ENCODE measurements at places on chromosomes 1 and 21.

- no peak for DNase-seq
Measured at GRCh38 chr1:161930064-161930463, 93.6 kb downstream of the OLFML2B start.

DNA sequence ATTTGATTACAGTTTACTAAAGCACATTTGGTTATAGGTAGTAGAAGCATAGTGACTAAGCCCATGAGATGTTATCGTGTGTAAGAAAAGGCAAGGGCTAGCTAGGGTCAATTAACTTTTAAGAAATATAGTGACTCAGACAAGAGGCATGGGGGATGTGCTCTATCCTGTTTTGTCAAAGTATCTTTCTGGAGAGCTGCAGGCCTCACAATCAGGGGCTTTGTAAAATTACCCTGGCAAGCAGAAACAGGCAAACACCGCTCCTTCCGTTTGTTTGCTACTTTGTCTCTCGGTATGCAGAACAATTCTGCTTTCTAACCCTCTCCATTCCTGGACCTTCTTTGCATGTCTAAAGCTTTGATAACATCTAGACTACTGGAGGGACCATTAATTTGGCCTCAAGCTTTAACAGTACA is 26.1 kb upstream of the ZNF697 start:
- DNase-seq: no peak

- no peak for DNase-seq
Measured at GRCh38 chr1:21295002-21295401, 4.7 kb upstream of the ECE1 start.

GRCh38 chr1:116371752-116372151 is 1.3 kb upstream of the ATP1A1 start:
- no peak for DNase-seq

DNA sequence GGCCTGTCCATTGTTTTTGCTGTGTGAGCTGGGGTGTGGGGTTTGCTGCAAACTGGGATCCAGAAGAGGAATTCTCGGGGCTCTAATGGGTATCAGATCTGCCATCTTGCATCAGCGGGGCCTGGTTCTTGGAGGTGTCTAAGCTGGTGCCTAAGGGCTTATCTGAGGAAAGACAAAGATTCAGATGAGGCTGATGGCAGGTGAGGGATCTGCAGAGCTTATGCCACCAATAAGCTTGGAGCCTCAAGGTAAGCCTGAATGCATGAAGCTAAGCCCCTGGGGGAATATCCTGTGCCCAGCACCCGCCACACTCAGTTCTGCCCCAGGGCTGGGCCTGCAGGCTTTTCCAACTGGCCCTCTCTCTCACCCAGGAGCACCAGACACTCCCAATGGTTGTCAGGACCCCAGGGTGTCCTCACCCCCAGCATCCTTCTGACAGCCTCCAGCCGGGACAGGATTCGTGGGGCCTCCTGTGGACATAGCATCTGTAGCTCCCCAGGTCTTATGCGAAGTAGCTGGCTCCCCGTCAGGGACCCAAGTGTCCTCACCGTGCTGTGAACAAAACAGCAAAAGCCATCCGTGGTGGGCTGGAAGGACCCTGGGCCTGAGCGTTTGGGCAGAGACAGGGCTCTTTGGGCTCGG is 9.5 kb upstream of the GSTM3 start:
- DNase-seq: no peak

DNA sequence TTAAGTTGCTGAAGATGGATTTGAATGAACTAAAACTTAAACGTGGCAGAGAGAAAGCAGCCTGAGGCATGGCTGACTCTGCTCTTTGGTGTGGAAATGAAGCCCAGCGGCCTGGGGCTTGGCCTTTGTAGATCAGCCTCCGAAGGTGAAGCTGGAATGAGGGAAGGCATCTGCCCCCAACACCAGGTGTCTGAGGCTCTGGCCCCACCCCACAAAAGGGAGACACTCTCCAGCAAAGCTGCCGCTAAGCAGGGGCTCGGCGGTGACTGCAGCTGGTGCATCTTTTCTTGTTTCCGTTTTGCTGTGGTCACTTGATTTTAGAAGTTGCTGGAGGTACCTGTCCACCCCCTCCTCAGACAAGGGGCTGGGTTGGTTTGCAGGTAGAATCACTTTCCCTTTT is 38.2 kb upstream of the NID1 start:
- no peak for DNase-seq

DNA sequence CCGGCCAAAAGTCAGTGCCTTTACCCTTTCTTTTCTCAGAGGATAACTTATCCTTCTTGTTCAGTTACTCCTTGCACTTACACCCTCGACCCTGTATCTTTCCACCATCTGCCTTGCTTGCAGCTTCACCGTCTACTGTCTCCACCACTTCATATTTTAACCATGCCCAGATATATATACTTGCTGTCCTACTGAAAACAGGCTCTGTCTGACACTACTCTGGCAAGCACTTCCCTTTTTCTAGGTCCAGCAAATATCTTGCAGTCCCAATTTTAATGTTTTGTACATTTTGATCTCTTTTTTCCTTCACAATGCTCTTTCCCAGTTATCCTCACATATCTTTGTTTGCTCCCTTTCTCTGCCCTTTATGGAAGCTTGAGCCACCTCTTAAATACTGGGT is 308.6 kb downstream of the TPR start:
- no peak for DNase-seq

DNA sequence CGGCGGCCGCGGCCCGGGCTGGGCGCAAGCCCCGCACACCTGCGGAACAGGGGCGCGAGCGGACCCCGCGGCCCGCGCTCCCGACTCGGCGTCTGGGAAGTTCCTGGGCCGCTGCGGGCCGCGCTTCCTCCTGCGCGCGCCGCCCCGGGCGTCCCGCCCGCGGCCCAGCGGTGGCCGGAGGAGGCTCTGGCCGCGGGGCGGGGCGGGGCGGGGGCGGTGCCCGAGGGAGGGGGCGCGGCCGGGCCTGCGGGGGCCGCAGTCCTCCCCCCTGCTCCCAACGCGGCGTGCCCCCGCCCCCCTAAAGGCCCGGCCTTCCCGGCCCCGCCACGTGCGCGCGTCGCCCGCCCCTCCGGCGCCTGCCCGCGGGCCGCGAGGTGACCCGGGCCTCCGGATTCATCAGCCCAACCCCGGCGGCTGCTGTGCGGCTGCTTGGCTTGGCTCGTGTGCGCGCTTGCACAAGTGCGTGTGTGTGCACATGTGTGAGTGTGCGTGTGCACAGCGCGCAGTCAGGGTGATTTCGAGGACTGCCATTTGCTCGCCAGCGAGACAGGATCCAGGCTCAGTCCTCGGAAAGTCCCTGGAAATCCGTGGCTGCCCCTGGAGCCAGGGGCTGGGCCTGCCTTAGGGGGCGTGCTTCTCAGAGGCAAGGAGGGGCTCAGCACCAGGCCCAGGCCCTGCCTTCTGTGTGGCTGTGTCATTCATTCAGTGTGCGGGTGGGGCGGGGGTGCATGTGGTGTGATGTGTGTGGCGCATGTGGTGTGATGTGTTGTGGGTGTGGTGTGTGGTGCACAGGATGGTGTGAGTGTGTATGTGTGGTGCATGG is at the start of gene C2CD2:
Gene C2CD2 (minus strand): TSS at position 188 of the 823 bp plus-strand sequence. CDS start 370 bp downstream, outside the sequence.
- DNase-seq: no peak

DNA sequence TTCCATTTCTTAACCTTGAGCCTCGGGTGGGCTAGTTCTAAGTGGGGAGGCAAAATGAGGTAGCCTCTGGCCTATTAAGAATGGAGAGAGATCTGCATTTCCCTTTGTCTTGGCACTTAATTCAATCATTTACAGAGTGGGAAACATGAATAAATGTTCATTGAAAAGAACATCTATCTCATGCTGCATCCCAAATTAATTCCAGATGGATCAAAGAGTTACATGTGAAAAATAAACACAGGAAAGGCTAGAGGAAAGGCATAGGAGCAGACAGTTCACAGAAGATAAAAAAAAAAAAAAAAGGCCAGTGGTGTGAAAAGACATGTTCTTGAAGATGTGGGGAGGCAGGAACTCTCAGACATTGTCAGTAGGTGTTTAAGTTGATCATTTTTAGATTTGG is 35.7 kb upstream of the EPS8L3 start:
- DNase-seq: no peak

DNA sequence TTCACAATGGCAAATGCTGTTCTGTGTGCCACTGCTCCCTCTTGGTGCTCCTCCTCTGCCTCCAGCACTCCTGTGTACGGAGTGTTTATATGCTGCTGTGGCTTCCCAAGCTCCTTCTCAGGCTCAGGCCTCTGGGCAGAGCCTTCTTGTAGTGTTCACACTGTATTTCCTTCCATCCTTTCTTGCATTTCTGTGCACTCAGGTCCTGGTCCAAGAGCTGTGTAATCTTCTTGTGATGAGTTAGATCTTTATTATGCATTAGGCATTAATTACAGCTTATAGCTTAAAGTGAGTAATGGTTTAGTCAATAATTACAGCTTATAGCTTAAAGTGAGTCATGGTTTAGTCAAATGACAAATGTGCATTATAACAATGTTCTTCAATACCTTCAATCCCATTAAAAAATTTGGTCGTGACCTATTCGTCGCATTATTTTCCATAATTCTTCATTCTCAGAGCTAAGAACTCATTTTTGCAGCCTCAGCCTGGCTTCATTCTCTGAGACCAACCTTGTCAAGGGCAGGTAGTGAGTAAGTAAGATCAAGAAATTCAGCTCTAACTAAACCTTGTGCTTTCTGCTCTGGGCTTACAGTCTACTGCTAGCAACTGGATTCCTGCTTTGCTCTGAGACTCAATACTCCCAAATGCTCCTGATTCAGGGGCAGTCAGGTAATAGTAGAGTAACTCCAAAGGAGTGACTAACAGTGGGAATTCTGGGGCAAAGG is 154.5 kb upstream of the SPAG17 start:
- no peak for DNase-seq

DNA sequence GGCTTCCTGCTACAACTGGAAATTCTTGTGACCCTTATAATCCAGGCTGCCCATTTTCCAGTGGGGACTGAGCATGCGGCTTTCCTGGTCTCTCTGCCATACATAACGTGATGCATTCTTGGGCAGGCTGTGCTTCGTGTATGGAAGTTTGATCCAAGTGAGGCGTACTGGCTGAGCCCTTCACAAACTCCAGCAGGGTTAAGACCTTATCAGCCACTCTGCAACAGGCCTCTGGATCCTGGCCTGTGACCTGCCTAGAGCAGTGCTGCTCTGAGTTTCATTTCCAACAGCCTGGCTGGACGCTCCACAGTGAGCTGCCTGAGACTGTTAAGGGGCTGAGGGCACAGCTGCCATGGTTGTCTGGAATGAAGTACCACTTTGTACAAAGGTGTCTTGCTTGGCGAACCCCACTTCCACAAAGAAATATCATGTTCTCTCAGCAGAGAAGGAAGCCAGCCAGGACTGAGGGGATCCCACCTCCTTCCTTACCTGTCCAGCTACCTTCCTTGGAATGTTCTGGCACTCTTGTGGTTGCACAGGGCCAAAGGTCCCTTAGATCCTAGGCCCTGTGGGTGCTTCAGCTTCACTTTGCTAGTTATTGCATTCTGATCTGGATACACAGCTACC is 28.5 kb upstream of the XPR1 start:
- no peak for DNase-seq

DNA sequence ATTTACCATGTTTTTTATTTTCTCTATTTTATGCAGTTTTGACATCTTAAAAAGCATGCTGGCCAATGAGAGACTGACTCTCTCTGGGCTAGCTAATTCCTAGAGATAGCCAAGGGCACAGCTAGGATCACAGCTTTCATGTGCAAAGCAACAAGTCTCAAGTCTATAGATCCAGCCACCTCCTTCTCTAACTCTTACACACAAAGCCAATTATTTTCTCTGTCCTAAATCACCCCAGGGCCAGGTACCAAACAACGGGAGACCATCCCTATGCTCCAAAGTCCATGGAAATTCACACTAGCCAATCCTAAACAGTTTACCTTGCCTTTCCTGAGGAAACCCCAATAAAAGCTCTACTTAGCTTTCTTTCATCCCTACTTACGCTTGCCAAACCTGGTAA is 38.0 kb downstream of the ARHGAP29 start:
- DNase-seq: no peak

DNA sequence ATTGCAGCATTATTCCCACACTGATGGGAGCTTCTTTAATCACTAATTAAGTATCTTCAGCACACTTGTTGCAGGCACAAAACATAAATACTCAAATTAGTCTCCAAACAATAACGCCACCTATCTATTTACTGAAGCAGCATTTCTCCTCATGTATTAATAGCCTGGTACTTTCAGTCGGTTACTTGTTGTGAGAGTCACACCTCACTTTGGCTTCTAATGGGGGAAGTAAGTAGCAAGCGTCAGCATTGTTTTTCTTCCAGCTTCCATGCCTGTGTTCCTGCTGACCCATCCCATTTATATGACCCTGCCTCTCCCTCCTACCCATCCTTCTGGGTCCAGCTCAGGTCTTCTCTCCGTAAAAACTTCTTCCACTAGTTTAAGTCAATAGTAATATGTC is 31.9 kb upstream of the DENND1B start:
- DNase-seq: no peak

GRCh38 chr1:36008546-36009197 is 75.2 kb upstream of the TEKT2 start:
- no peak for DNase-seq

DNA sequence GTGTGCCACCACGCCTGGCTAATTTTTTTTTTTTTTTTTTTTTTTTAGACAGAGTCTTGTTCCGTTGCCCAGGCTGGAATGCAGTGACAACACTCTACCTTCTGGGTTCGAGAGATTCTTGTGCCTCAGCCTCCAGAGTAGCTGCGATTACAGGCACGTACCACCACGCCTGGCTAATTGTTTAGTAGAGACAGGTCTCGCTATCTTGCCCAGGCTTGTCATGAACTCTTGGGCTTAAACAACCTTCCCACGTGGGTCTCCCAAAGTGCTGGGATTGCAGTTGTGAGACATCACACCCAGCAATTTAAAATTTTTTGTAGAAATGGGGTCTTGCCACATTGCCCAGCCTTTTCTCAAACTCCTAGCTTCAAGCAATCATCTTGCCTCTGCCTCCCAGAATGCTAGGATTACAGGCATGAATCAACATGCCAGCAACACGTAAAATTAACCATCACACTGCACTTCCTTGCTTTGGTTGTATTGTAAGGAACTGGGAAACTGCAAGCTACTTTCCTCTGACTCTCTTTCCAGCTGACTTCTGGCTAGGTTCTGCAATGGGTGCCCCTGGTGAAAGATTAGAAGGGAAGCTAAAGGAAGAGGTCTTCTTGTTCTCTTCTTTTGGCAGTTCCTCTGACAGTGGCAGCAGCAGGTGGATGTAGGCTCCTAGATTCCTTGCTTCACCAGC is 13.9 kb upstream of the IL6R start:
- no peak for DNase-seq

DNA sequence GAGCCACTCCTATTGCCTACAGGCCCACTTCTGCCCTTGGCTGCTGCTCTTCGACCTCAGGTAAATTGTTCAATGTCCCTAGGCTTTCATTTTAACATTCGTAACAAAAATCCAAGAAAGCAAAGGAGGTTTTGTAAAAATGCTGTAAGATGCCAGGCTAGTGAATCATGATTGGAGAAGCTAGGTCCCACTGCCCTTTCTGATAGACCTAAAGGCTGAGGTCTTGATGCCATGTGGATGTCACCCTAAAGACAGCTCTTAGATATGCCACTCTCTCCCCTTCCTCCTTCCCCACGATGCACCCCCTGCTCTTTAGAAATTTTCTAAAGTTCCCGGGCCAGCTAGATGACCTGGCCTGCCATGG is 9.9 kb upstream of the TMEM39B start:
- no peak for DNase-seq

DNA sequence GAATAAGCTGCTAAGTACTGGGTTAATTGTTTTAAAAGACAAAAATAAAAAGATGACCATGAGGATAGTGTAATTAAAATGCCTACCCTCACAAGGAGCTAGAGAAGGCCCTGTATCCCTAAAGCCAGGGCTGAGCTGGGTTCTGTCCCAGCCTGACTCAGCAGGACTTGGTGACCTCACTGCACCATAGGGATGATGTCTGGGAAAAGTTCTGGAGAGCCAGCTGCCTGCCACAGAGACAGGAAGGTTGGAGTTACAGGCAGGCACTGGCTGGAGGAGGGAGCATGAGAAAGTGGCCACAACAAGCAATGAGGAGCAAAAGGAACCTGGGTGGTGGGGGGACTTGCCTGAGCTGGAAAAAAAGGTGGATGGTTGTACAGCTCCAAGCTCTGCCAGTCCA is 5.7 kb upstream of the TNR start:
- no peak for DNase-seq
